Common myeloid progenitor, CD34-positive (primary cell): ENCODE measurements at places on chromosomes 16 and 17.
A peak's percentile ranks its signal among the peaks of the same experiment; 100 is the strongest.

DNA sequence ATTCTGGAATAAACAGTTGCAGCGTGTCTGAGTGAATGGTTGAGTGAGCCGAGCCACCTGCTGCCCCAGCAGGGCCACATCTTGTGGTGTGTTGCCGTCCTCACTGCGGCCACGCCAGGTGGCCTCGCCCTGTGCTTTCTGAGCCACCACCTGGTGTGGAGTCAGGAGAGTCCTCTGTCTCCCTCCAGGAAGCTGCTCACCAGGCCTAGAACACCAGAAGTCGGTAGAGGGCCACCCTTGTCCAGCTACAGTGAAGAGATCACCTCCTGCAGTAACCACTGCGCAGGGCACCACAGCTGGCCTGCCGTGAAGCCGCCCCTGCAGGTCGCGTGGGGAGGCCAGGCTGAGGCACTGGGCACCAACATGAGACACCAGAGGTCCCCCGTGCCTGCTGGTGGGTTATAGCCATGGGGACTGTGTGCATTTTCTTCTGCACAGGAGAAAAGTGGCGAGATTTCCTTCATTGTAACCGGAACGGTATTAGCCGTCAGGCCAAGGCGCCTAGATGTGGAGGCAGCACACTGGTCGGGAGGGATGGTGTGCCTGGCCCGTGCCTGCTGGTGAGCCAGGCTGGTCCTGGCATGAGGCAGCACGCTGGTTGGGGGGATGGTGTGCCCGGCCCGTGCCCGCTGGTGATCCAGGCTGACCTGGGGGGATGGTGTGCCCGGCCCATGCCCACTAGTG lies 28.9 kb upstream of the FOXK2 start:
- no peak for DNase-seq

GRCh38 chr17:57940231-57940630 lies 15.0 kb downstream of the CUEDC1 start:
- no peak for DNase-seq

DNA sequence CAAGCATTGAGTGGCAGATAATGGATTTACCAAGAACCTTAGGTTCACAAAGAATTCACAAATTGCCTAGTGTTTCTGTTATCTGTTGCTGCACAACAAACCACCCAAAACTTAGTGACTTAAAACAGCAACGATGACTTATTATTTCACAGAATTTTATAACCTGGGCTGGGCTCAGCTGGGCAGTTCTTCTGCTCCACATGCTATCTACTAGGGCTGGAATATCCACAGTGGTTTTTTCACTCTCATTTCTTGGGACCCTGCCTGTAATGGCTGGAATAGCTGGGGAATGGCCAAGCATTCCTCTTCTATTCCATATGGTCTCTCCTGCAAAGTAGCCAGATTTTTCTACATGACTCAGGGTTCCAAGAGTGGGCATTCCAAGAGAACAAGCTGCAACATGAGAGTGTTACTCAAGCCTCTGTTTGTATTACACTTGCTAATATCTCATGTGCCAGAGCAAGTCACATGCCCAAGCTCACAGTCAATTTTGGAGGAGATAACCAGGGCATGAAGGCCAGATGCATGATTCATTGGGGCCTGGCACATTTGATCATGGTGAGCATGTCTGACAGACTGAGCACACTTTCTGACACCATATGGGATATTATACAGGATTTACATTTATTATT lies 4.9 kb upstream of the PSMD7 start:
- no peak for DNase-seq

DNA sequence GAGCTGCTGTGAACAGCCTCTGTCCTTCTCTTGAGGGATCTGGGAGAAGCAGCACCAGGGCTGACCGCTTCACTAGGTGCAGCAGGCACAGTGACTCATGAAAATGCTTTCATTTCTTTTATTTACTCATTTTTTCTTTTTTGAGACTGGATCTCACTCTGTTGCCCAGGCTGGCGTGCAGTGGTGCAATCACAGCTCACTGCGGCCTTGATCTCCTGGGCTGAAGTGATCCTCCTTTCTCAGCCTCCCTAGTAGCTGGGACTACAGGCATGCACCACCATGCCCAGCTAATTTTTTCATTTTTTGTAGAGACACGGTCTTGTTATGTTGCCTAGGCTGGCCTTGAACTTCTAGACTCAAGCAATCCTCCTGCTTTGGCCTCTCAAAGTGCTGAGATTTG lies 216.8 kb upstream of the EEF2KMT start:
- no peak for DNase-seq

GRCh38 chr17:5164436-5164835 lies 27.2 kb downstream of the ZNF594 start:
- DNase-seq: peak; percentile 61

DNA sequence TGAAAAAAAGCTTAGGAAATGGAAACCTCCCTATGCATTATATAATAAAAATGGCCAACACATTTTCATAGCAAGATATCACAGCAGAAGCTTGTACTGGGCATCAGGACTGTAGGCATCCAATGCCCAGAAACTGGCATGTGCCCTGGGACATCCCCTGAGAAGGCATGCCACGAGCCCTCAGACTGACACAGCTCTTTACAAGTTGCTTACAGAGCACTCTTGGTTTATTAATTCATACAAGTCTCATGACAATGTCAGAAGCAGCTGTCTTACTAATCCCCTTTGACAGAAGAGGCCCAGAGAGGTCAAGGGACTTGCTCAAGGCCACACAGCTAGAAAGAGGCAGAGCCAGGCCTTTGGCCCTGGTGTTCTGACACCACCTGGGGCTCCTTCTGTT lies 5.6 kb upstream of the CCL2 start:
- DNase-seq: no peak

DNA sequence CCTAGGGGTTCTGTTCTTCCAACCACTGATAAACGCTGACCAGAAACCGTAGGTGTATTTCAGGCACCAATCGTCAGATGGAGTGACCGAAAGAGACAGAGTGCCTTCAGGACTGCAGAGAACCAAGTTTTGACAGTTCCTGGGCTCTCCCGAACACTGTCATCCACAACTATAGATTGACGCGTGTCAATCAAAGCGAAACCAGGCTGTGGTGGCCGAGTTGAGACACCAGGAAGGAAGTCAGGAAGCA lies 11.9 kb upstream of the AURKB start:
- DNase-seq: no peak

- no peak for DNase-seq
Measured at GRCh38 chr16:763369-764183, 3.0 kb downstream of the MSLN start.

- no peak for DNase-seq
Measured at GRCh38 chr16:29993903-29994599, 1.4 kb downstream of the HIRIP3 start.

DNA sequence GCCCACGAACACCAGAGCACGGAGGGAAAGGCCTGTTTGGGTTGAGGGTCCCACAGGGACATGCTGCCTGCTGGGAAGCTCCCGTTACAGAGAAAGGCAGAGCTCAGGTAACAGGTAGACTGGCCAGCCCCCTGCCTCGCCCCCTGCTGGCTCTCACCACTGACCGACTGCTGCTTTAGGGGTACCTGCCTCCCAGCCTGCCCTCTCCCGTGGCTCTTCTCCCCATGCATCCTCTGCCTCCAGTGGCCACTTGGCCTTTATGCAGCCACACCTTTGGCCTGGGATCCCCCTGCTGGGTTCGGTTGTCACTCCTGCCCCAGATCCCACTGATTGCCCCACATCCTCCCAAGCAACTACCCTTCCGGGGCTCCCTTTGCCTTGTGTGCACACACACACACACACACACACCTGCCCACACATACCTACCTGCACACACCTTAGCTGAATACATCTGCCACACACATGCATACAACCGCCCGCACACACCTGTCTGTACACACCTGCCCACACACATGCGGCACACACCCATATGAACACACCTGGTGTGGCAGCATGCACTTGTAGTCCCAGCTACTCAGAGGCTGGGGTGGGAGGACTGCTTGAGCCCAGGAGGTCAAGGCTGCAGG lies 7.1 kb downstream of the MCRIP1 start:
- DNase-seq: no peak

GRCh38 chr17:9183306-9183705 lies 162.0 kb downstream of the NTN1 start:
- DNase-seq: no peak

GRCh38 chr17:56630202-56630601 lies 36.7 kb downstream of the NOG start:
- DNase-seq: no peak

DNA sequence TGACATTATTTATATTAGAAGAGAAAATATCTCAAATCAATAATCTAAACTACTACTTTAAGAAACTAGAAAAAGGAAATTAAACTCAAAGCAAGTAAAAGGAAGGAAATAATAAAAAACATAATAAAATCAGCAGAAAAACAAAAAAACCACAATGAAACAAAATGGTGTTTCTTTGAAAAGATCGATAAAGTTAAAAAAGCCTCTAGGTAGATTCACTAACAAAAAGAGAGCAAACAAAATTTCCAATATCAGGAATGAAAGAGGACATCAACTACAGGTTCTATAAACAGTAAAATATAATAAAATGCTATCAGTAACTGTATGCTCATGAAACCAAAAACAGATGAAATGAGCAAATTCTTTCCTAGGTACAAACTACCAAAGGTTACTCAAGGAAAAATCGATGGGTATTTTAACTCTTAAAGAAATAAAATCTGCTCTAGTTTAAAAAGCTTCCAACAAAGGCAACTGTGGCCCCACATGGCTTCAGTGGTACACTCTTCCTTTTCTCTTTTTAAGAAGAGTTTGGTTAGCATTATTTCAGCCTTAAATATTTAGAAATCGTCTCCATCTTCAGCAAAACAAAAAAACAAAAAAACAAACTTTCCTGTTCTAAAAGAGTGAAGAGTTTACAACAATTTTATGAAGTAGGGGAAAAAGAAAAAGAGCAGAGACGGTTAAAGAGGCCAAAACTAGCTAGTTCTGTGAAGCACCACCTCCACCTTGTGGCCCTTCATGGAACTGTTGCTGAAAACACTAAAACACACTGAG lies 102.2 kb downstream of the TRIM37 start:
- DNase-seq: peak; percentile 70

GRCh38 chr16:10967986-10968385 lies 23.6 kb downstream of the CLEC16A start:
- no peak for DNase-seq

DNA sequence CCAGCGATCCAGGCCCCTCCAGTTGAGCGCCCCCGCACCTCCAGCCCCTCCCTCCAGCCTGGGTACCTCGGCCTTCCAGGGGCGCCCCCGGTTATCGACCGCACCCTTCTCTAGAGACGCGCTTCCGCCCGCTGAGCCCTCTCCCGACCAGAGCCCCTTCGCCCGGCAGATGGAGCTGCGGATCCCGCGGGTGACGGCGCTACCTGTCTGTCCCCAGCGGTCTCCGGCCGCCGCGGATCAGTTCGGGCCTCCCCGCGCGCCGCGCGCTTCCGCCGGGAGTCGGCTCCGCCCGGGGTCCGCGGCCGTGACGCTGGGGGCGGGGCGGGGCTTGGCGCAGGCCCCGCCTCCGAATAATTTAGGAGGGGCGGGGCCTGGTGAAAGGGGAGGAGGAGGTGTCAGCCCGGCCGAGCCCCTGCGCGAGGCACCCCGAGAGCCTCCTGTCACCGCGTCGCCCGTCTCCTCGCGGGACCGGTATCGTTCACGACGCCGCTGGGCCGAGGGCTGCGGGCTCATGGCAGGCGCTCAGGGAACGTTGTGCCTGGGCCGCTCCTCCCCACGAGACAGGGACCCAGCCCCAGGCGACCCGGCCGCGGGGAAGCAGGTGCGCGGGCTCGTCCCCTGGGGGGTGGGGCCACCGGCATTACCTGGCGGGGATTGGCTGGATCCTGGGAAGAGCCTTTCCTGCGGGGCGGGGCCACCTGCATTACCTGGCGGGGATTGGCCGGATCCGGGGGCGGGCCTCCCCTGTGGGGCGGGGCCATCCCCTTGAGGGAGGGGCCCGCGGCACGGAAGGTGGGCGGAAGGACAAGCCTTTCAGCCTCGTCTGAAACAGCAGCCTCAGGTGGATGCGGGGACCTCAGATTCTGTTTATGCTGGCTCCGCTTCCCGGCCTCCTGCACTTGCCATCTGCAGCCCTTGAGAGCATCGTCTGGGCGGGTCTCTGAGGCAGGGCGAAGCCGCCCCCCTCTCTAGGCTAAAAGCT lies at the start of gene SPATA2L:
SPATA2L (minus strand) TSS at position 281 of the 982 bp plus-strand sequence. CDS start 473 bp downstream, outside the sequence.
- DNase-seq: peak; percentile 96

GRCh38 chr17:45221081-45222013 lies at the start of gene FMNL1:
TSS of gene FMNL1 (plus strand) at chr17:45221885. CDS start at chr17:45222125, 240 bp downstream.
- peak; percentile 86 for DNase-seq

DNA sequence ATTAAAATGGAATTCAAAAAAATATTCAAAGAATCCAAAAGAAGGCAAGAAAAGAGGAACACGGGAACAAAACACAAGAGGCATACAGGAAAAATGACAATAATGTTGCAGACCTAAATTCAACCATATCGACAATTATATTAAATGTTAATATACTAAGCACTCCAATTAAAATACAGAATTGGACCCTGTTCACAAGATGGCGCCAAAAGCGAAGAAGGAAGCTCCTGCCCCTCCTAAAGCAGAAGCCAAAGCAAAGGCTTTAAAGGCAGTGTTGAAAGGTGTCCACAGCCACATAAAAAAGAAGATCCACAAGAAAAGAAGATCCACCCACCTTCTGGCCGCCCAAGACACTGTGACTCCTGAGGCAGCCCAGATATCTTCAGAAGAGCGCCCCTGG lies 6.3 kb upstream of the XAF1 start:
- peak; percentile 27 for DNase-seq

GRCh38 chr17:21522755-21523336 lies 146.7 kb downstream of the KCNJ12 start:
- no peak for DNase-seq

- no peak for DNase-seq
Measured at GRCh38 chr16:20614186-20615141, 38.3 kb upstream of the ACSM2B start.

DNA sequence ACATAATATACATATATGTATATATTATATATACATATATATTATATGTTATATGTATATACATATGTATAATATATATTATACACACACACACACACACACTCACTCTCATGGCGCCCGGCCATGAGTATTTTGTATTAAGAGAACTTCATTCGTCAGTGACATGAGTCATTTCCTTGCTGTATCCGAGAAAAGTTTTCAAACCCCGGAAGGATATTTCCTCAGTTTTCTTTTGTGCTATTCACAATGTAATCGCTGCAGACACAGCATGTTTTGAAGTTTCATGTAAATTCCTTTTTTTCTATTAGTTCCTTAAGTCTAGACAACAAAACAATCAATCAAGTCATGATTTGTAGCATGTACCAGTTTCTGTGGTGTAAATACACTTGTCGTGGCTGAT lies 33.3 kb downstream of the OR1D5 start:
- peak; percentile 31 for DNase-seq
